ENCODE measurements at places on chromosomes 2 and 18.

DNA sequence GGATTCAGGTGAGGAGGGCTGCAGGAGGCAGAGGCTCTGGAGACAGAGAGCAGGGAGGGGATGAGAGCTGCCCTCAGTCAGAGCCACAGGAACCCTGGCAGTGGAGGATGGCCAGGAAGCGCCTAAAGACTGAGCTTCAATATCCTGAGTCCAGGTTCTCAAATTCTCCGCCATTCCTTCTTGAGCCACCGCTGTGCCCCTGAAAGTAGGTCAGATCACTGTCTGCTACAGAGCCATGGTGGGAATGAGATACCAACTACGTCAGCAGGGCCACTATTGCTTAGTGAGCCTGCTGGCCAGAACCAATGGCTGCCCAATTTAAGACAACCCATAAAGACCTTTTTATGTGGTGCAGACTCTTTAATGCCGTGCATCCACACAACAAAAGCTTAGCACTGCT lies 155.5 kb downstream of the CTIF start:
- no peak for DNase-seq

DNA sequence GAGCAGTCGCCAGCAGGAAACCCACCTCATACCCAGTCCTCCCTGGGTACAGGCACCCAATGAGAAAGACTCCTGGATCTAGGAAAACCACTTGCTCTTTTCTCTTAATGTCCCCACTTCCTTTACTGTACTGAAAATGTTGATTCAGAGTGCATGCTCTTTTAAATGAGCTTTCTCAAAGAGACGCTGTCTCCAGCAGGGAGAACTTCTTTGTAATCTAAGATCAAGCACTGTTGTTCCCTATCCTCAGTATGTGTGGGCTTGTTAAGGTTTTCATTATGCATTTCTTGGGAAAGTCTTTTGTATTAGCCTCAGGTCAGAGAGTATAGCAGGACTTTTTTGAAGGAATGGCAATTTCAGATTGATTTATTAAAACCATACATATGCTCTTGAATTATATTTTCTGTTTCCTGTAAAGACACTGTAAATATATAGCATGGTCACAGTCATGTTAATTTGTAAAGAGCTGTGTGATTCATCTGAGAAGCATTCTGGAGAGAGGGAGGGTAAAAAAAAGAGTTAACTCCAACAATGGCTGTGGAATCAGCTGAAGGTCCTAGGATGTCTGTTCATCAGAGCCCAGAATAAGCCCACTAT lies 178.1 kb downstream of the MGAT5 start:
- DNase-seq = no peak

DNA sequence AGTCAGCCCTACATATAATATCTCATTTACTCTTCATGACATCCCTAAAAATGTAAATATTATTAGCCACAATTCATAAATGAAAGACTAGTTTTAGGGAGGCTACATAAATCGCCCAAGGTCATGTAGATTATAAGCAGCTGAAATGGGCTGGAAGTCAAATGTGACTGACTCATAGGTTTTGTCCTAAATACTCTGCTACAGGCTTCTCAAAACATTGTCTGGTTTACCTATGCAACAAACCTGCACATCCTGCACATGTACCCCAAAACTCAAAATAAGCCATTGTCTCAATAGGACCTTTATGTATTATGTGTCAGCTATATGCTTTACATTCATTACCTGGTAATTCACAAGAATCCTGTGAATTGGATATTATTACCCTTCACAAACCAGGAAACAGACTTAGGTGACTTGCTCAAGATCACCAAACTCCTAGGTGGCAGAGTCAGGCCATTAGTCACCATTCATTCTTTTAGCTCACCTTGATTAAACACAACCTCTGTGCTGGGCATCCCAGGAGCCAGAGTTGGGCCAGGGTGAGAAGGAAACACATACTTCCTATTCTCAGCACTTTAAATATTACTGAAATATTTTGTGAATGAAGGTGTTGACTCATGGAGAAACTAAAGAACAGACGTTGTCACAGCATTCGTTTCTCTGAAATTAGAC lies 69.4 kb upstream of the CPO start:
- DNase-seq = no peak

GRCh38 chr2:238743243-238744065 lies 104.4 kb upstream of the TWIST2 start:
- DNase-seq = no peak

DNA sequence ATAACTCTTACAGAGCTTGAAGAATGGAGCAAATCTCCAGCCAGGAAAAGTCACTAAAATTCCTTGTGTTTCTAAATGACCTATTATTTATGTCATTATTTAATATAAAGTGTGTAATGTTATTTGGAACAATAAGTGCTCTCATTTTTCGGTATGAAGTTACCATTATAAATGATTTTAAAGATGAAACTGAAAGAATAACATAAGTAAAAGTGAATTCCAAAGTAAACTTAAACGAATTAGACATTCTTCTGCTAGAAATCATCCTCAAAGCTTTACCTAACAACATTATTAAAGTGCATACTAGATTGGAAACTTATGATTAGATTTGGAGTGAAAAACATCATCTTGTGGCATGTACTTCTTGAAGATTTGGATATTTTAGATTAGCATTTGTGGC lies 897.2 kb upstream of the CDH2 start:
- no peak for DNase-seq

- no peak for DNase-seq
Observed at GRCh38 chr2:80141007-80141726, 163.4 kb downstream of the LRRTM1 start.

DNA sequence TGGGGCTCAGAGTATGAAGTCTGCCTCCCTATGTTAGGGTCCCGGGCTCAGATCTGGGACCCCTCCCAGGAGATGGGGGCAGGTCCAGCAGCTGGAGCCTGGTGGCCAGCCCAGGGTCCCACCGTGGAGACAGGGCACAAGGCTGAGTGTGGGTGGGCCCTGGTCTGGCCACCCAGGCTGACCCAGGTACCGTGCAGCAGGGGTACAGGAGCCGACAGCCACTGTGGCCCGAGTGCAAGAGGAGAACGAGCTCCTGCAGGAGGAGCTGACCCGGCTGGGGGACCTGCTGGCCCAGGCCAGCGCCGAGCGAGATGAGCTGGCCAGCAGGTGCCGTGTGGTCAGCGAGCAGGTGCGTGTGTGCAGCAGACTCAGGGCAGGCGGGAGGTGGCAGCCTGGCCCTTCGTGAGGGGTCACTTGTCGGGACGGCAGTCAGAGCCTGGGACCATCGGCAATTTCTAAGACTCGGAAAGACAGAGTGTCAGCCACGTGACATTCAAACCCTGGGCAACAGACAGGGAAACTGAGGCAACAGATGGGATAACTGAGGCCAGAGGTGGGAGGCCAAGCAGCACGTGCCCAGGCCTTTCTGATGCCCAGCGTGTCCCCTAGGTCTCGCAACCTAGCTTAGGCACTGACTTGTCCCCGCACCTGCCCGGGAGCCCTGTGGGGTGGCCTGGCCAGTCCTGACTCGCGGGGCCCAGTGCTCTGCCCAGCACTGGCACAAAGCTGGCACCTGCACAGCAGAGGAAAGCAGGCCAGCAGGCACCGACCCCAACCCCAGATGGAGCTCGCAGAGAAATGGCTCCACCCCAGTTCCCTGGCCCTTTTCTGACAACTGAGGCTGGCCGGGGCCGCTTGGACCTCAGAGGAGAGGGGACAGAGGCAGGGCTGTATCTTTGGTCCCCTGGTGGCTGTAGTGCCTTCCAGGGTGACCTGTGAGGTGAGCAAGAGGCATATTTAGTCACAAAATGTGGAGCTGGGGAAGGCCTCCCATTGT lies 13.9 kb downstream of the CROCC2 start:
- DNase-seq = peak; percentile 13

- no peak for DNase-seq
Observed at GRCh38 chr2:202099515-202099914, 26.5 kb downstream of the KIAA2012 start.

DNA sequence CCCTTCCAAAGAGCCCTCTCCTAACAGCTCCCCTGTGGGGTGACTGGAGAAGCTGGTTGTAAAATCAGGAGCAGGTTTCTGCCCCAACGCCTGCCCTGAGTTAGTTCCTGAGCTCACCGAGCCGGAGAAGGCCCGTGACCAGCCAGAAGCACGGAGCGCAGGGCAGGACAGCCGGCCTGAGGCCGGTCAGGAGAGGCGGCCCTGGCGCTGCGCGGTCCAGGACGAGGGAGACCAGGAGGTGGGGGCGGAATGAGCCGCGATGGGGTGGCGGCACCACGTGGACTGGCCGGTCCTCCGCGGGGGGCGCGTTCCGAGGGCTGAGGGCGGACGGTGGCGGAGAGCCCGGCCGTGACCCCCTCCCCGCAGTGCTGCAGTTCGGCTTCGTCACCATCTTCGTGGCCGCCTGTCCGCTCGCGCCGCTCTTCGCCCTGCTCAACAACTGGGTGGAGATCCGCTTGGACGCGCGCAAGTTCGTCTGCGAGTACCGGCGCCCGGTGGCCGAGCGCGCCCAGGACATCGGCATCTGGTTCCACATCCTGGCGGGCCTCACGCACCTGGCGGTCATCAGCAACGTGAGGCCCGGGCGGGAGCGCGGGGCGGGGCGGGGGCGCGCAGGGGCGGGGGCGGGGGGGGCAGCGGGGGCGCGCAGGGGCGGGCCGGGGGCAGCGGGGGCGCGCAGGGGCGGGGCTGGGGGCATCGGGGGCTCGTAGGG lies 29.0 kb downstream of the ANO7 start:
- peak; percentile 30 for DNase-seq

- no peak for DNase-seq
Observed at GRCh38 chr2:130327703-130328527, 14.8 kb upstream of the IMP4 start.

DNA sequence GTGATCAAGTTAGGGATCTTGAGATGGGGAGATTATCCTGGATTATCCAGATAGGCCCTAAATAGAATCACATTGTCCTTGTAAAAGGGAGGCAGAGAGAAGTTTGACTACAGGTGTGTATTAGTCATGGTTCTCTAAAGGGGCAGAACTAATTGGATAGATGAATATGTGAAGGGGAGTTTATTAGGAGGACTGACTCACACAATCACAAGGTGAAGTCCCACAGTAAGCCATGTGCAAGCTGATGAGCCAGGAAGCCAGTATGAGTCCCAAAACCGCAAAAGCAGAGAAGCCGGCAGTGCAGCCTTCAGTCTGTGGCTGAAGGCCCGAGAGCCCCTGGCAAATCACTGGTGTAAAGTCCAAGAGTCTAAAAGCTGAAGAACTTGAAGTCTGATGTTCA lies 275.8 kb downstream of the KCNS3 start:
- DNase-seq = no peak

GRCh38 chr2:178927173-178927572 lies 120.0 kb upstream of the TTN start:
- no peak for DNase-seq

DNA sequence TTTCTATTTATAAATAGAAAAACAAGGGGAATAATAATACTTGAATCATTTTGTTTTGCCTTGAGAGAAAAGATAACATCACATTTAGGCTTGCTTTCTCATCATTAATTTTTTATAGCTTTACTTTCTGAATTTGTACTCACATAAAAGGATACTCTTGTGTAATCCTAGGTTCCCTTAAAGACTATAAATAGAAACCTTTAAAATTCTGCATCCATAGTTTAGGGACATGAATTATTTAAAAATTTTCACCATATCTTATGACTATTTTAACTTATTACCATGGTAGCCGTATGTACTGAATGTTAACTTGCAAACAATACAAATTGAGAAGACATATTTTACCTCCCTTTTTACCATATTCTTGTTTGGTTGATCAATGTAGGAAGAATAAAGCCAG lies 143.5 kb upstream of the CWC22 start:
- DNase-seq = no peak

- no peak for DNase-seq
Observed at GRCh38 chr2:160471950-160472349, 21.7 kb downstream of the RBMS1 start.

Measured in activated CD8-positive, alpha-beta memory T cell treated with anti-CD3 and anti-CD28 coated beads, Interleukin-2, amount 50 U/mL, for 4 hours (primary cell).